ENCODE measurements at places on chromosomes 4 and X. TPM values are rescaled to one million over a fixed set of nuclear protein-coding genes. Genes with fewer than 3 reads are reported as not detected.
A peak's percentile ranks its signal among the peaks of the same experiment; 100 is the strongest.

DNA sequence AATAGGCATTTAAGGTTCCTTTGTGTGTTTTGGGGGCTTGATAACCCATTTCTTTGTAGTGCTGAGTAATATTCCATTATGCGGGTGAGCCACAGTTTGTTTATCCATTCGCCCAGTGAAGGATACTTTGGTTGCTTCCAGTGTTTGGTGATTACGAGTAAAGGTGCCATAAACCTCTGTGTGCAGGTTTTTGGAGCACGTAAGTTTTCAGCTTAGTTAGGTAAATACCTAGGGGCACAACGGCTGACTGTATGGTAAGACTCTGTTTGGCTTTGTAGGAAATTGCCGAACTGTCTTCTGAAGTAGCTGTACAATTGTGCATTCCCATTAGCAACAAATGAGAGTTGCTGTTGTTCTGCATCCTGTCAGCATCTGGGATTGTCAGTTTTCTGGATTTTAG lies 3.8 kb upstream of the TBL1X start:
- no peak for DNase-seq
- H3K4me3 ChIP-seq = no peak overlapping the region
- no peaks in the 10 kb centered on the region for H3K36me3 ChIP-seq
- H3K27ac ChIP-seq = no peak overlapping the region
- H3K27me3 ChIP-seq = no peaks in the 10 kb centered on the region

CT83 gene
- total RNA-seq = not detected

DNA sequence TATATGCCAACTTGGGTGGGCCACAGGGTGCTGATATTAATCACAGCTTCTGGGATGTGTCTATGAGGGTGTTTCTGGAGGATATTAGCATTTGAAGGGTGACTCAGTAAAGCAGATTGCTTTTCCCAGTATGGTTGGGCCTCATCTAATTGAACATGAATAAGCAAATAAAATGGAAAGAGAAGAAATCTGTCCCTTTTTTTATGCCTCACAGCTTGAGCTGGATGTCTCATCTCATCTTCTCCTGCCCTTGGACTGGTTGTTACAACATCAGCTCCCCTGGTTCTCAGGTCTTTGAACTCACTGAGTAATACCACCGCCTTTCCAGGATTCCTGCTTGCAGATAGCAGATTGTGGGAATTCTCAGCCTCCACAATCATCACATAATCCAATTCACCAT lies 1149.2 kb downstream of the PCDH18 start:
- DNase-seq = no peak
- no peaks in the 10 kb centered on the region for H3K4me1 ChIP-seq
- H3K36me3 ChIP-seq = no peaks in the 10 kb centered on the region
- no peak overlapping the region for H3K27ac ChIP-seq
- H3K27me3 ChIP-seq = no peaks in the 10 kb centered on the region

DNA sequence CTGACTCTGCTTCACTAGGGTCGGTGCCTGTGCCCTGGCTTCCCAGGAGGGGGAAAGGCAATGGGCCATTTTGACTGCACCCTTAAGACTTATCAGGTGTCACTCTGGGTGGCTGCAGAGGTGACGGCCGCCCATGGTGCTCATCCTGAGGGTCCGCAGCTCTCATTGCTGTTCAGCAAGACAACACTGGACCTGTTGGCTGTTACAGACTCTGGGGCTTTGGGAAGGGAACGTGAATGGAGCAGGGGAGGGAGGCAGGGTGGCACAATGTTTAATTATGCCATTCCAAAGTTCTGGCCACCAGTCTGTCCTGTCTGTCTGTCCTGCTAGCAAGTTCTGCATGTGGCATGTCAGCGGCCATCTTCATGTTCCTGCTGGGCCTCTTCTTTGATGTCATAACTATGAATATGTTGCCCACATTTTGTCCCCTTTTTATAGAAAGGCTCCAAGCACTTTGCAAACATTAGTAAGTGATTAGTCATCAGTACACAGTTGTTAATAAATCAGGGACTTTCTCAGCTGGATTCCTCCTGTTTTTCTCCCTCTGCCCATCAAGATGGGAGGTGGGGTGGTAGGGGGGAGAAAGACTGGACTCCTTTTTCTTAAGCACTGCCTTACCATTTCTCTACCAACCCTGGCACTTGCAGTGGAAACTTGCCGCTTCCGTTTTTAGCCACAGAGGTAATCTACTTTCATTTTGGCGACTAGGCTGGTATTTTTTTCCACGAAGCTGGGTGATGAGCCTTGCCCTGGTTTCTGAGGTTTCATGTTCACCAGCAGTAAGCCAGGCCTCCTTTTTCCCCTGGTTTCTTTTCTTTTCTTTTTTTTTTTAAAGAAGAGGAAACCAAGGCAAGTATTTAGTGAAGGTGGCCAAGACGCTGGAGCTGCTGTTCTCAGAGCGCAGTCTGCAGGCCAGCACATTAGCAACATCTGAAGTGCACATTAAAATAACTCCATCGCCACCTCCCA lies 88.6 kb upstream of the TRIM2 start:
- peaks cover 11% of the 10 kb centered on the region for H3K4me1 ChIP-seq
- peak overlapping the region; percentile 22 for H3K27ac ChIP-seq
- H3K36me3 ChIP-seq = no peaks in the 10 kb centered on the region
- no peak overlapping the region for H3K4me3 ChIP-seq

NUDT10 gene
- 1.0 TPM for total RNA-seq

MAPK10 gene
- 9.9 TPM for total RNA-seq

KCTD8 gene
- 0.26 TPM for total RNA-seq

GRCh38 chr4:81663368-81663767 lies 191.7 kb upstream of the RASGEF1B start:
- DNase-seq = no peak
- no peak overlapping the region for H3K27ac ChIP-seq
- H3K4me3 ChIP-seq = no peak overlapping the region
- H3K36me3 ChIP-seq = no peaks in the 10 kb centered on the region
- H3K4me1 ChIP-seq = no peaks in the 10 kb centered on the region

LINC00632 gene
- 7.8 TPM for total RNA-seq

KIT gene
- total RNA-seq = 2.1 TPM

DNA sequence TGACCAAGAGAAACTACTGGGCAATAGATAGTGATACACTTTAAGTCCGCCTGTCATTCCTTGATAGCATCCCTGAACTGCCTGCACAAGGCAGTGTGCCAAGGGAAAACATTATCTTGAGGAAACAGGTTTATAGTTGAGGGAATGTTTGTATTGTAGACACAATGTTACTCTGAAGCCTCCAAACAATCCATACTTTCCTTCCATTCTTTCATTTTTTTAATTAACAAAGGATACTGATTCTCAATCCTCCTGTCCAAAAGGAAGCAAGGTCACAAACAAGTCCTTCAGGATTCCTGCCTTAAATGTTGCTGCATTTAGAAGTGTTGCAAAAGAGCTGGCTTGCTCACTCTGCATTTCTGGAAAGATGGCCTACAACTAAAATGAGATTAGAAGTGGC lies 61.7 kb upstream of the PRSS48 start:
- H3K27me3 ChIP-seq = no peaks in the 10 kb centered on the region
- H3K4me3 ChIP-seq = no peak overlapping the region
- DNase-seq = no peak
- H3K36me3 ChIP-seq = no peaks in the 10 kb centered on the region
- no peak overlapping the region for H3K27ac ChIP-seq
- H3K4me1 ChIP-seq = no peaks in the 10 kb centered on the region

DNA sequence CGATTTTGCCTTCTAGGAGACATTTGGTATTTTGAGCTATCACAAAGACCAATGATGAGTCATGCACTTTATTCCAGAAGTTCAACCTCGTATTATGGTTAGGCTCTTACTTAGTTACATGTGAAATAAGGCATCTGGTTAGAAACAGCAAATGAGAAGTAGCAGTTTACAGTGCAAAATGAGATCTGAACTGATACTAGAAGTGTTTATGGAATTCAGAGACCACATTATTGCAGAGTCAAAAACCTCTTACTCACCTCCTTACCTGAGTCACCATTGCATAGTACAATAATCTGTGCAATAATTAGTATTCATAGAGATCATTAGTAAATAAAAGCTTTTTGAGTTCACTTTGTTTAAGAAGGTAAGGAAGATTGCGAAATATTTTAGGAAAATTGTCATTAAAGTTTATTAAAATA lies 38.7 kb downstream of the SEC24B start:
- no peaks in the 10 kb centered on the region for H3K36me3 ChIP-seq
- no peak overlapping the region for H3K27ac ChIP-seq
- no peaks in the 10 kb centered on the region for H3K27me3 ChIP-seq
- DNase-seq = no peak
- no peak overlapping the region for H3K4me3 ChIP-seq

ADH1A gene
- total RNA-seq = 0.26 TPM

KLHL13 gene
- 3.0 TPM for total RNA-seq

ZMAT1 gene
- total RNA-seq = 12.5 TPM

GRCh38 chr4:172344308-172344938 lies 531.2 kb downstream of the GALNTL6 start:
- no peaks in the 10 kb centered on the region for H3K27me3 ChIP-seq
- no peaks in the 10 kb centered on the region for H3K36me3 ChIP-seq
- no peak overlapping the region for H3K4me3 ChIP-seq

- no peak for DNase-seq
- no peaks in the 10 kb centered on the region for H3K4me1 ChIP-seq
- no peak overlapping the region for H3K4me3 ChIP-seq
Observed at GRCh38 chrX:40031911-40032310, 65.8 kb downstream of the BCOR start.

RTL3 gene
- total RNA-seq = 0.52 TPM

GRCh38 chr4:168615294-168616065 lies 118.6 kb downstream of the PALLD start:
- no peaks in the 10 kb centered on the region for H3K36me3 ChIP-seq
- H3K4me3 ChIP-seq = no peak overlapping the region
- no peak for DNase-seq
- H3K27ac ChIP-seq = no peak overlapping the region

GRCh38 chr4:77431546-77431945 lies 174.1 kb upstream of the CXCL13 start:
- no peak overlapping the region for H3K4me3 ChIP-seq
- no peaks in the 10 kb centered on the region for H3K27me3 ChIP-seq
- H3K4me1 ChIP-seq = peaks cover 23% of the 10 kb centered on the region
- H3K36me3 ChIP-seq = no peaks in the 10 kb centered on the region
- no peak overlapping the region for H3K27ac ChIP-seq
- DNase-seq = no peak

PRDM8 gene
- total RNA-seq = 2.6 TPM

DNA sequence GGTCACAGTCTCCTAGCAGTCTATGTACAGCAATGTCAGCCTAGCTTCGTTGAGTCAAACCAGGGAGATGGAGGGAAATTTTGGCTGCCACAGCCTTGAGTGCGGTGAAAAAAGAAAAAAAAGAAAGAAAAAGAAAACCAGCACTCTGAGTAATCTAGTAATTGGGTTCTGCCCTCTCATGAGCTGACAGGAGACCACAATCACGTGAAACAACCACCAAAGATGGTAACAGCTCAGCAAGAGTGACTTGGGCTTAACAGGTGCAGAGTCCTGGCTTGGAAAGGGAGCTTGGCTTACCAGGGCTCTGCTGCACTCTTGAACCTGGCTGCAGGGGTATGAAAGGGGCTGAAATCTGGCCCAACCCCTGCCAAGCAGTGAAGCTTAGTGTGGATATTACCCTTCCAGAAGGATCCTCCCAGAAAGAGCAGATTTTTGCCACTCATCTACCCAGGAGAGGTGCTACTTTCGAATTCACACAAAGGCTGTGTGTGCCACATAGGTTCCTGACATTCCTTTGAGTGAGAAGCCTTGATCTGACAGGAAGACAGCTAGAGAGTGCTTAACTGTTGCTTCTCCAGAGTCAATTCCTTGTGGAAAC lies 350.3 kb downstream of the PTTG2 start:
- no peak overlapping the region for H3K27ac ChIP-seq
- no peak for DNase-seq
- H3K36me3 ChIP-seq = no peaks in the 10 kb centered on the region
- H3K4me1 ChIP-seq = peaks cover 21% of the 10 kb centered on the region

DNA sequence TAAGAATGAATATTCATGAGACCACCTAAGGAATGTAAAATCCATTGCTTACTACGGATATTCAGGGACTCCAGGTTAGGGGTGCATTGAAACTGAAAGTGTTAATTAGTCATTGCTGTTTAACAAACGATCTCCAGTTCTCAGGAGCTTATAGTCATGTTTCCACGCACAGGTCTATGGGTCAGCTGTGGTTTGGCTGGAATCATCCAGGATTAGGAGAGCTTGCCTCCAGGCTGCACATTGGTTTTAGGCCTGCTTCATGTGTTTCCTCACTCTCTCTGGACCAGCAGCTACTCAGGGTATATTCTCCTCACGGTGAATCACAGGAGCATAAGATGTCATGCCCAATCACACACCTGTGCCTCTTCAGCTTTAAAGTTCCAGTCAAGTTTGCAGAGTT lies 98.9 kb downstream of the ATXN3L start:
- no peak overlapping the region for H3K27ac ChIP-seq
- H3K27me3 ChIP-seq = no peaks in the 10 kb centered on the region
- peaks cover 19% of the 10 kb centered on the region for H3K4me1 ChIP-seq
- H3K4me3 ChIP-seq = no peak overlapping the region
- no peaks in the 10 kb centered on the region for H3K36me3 ChIP-seq
- no peak for DNase-seq

ANK2 gene
- 9.9 TPM for total RNA-seq

WDR1 gene
- total RNA-seq = 51.9 TPM

DNA sequence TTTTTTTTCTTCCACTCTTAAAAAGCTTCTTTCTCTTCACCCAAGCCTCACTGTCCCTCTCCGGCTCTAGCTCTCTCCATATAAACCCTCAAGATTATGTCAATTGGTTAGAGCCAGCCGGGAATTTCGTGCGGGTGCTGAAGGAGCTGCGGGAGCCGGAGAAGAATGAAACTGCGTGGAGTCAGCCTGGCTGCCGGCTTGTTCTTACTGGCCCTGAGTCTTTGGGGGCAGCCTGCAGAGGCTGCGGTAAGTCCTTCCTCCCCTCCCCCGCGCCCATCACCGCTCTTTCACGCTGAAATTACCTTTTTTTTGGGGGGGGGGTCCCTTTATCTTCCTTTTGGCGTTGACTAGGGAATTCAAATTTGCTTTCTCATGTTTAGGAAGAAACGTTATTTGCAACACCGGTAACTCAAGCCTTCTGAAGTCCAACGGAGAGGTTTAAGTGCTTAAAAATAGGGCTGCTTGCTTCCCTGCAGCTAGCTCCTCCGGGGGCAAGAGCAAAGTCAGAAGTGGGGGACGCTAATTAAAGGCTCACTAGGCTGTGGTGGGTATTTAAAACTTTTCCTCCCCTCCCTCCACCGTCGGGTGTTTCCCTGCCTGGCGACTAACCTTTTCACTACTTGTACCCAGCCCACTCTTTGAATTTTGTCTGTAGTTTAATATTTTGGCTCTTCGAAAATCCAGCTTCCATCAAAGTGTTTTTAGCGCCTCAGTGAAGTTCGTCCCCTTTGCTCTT lies 491 bp downstream of the COL4A5 start:
- no peak overlapping the region for H3K27ac ChIP-seq
- H3K4me3 ChIP-seq = no peak overlapping the region
- H3K27me3 ChIP-seq = no peaks in the 10 kb centered on the region
- no peaks in the 10 kb centered on the region for H3K36me3 ChIP-seq
- DNase-seq = peak; percentile 19
